ENCODE measurements at places on chromosomes 5 and 9.

DNA sequence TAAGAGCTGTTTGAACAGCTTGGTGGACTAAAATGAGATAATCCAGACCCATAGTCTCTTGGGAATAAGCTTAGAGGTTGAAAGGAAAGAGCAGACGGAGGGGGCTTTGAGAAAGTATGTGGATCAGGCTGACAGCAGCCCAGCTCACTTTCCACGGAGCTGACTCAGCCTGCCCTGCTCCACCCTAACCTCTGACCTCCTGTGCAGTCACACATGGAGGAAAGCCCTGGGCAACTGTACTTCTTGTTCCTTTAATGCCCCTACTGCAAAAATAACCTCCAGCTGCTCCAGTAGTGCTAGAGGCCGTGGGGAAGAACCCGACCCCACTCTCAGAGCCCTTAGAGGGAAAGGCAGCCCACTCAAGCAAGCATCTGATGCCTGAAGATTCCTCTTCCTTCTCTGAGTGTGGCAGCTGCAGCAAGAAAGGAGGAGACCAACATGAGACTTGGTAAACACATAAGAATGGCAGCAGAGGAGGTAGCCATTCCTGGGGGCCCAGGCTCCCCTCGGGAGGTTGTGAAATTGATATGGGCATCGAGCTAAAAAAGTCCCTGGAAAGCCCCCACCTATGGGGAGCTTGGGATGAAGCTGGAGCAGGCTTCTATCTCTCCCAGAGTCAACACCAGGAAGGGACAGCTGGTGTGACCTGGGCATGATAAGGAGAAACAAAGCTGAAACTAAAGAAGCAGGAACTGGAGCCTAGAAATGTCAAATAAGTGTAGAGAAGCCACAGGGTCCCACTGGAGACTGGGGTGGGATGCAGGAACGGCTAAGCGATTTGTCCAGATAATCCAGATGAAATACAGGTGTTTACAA, 204.3 kb downstream of the PIK3R1 start:
- no peak for DNase-seq

- DNase-seq, result peak; percentile 40
Observed at GRCh38 chr9:78030553-78031443, 813 bp downstream of the GNAQ start.

DNA sequence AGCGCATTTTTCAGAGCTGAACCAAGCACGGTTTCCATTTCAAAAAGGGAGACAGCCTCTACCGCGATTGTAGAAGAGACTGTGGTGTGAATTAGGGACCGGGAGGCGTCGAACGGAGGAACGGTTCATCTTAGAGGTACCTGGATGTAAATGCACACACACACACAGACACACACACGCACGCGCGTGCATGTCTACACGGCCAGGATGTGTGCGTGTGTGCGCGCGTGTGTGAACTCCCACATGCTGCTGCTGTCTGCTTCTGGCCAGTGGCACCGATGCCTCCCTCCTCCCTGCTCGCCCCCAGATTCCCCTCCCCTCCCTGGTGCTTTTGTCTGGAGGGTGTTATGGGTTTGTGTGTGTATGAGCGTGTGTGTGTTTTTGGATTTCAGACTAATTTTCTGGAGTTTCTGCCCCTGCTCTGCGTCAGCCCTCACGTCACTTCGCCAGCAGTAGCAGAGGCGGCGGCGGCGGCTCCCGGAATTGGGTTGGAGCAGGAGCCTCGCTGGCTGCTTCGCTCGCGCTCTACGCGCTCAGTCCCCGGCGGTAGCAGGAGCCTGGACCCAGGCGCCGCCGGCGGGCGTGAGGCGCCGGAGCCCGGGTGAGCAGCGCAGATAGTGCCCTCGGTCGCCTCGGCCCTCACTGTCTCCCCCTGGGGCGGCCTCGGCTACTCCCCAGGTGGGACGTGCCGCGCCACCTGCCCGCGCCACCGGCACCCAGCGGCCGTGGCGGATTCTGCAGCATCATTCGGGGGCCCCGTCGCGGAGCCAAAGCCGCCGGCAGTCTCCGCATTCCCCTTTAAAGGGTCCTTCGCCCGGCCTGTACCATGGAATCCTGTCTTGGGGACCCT, at the start of gene NTRK2:
NTRK2 (plus strand) TSS at position 442 of the 850 bp plus-strand sequence. CDS start 1,020 bp downstream, outside the sequence.
- DNase-seq, result no peak

GRCh38 chr5:149760854-149761187, 30.7 kb downstream of the PPARGC1B start:
- DNase-seq, result no peak

DNA sequence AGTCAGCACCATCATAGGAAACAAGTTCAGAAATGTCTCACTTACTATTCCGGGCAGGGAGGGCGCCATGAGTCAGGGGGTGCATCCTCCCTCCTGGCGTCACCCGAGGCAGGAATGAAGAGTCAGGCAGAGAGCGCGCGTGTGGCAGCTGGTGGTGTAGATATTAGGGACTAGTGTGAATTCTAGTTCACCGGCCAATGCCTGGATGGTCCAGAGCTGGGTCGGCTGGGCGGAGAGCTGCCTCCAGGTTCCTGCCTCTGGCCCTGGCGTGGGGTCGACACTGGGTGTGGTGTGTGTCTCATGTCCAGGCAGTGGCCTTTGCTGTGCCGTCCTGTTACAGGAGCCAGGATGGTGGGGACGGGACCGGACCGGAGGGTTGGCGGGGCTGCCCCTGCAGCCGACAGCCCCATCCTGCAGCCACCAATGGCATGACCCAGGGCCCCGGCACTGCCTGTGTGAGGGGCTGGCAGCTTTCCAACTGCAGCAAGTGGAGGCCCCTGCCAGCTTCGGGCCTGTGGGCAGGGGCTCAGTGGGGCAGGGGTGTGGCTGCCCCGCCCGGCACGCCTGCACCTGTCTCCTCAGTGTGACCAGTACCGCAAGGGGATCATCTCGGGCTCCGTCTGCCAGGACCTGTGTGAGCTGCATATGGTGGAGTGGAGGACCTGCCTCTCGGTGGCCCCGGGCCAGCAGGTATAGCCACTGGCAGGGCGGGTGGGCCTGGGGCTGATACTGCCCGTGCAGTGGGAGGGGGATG, 9.1 kb downstream of the DIPK1B start:
- no peak for DNase-seq

- no peak for DNase-seq
Observed at GRCh38 chr5:143101121-143101520, 302.4 kb downstream of the NR3C1 start.

GRCh38 chr5:85096421-85096820, 711.7 kb upstream of the EDIL3 start:
- no peak for DNase-seq

Data from naive thymus-derived CD8-positive, alpha-beta T cell (primary cell).